ENCODE measurements at places on chromosomes 5 and 9.

DNA sequence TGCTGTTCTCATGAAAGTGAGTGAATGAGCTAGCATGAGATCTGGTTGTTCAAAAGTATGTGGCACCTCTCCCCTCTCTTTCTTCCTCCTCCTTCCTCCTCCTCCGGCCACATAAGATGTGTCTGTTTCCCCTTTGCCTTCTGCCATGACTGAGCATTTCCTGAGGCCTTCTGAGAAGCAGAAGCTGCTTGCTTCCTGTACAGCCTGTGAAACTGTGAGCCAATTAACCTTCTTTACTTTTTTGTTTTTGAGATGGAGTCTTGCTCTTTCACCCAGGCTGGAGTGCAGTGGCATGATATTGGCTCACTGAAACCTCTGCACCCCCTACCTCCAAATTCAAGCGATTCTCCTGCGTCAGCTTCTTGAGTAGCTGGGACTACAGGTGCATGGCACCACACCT lies 6.1 kb downstream of the S100Z start:
- DNase-seq = peak; percentile 8

DNA sequence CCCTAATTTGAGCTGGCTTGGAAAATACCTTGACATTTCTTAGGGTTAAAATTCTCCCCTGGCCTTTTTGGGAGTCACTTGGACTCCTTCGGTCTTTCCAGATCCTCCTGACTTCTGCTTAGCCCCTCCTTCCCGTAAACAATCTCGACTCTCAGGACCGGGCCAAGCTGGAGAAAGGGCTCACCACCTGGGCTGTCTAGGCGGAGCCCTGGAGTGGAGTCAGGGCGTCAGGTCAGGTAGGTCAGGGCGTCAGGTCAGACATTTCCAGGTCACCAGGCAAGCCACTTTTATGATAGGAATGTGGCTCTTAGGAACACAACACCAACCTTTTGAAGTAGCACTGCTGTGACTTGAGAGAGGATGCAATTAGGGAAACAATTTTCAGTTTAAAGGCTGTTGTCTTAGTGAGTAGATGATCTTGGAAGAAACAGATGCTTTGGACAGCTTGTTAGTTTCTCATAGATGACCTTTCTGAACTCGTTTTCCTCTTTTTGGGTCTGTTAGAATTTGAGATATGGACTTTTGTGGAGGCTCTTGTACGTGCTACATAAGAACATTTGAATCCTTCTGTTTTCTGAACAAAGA lies 12.8 kb downstream of the OSTF1 start:
- DNase-seq = no peak

DNA sequence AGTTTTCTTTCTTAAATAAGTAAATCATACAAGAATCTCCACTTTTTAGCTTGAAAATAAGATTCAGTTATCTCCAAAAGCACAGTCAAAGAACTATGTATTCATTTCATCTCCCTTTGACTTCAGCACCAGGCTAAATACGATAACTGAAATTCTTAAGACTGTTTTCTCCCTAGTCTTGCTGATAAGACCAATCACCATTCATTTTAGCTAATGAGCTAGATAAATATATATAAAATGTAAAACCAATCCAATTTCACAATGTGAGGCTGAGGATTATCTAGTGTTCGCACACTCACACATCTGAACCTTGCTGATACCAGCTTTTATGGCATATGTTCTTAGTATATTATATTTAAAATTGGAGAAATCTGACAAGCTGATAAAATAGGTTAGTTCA lies 17.3 kb upstream of the ZNF622 start:
- DNase-seq = no peak

DNA sequence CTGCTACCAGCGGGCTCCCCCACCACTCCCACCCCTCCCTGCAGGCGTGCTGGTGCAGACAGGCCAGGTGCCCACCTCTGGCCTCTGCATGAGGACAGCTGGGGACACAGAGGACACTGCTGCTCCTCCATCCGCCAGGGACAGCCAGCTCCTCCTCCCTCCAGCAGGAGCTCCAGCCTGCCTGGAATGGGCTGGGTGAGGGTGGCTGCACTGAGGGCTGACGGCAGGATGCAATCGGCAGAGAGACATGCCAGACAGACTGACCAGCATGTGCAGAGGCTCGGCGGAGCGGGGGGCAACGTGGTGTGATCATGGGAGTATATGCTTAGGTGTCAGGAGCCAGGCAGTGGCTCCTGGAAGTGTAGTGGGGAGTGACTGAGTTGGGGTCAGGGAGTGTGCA lies 68.4 kb downstream of the RASGEF1C start:
- no peak for DNase-seq

- no peak for DNase-seq
These were observed 46.7 kb upstream of the MACIR start for GRCh38 chr5:103211576-103212561.

- no peak for DNase-seq
These were observed 2.4 kb downstream of the TMOD1 start for GRCh38 chr9:97503862-97504210.

DNA sequence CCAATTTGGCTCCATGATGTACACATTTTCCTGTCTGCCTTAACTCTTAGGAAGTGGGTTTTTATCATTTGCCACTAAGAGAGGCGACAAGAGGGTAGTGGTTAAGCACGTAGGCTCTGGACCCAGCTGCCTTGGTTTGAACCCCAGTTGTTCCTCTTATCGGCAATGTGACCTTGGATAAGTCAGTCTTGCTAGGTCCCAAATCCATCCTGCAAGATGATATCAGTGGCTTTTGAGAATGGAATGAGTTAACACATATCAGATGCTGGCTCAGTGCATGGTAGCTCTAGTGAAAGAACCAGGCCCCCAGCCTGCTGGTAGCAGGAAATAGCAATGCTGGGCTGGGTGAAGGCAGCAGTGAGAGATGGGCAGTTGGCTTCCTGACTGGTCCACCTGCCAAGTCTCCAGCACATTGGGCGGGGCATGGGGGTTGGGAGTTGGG lies 72.5 kb downstream of the STK10 start:
- DNase-seq = no peak

DNA sequence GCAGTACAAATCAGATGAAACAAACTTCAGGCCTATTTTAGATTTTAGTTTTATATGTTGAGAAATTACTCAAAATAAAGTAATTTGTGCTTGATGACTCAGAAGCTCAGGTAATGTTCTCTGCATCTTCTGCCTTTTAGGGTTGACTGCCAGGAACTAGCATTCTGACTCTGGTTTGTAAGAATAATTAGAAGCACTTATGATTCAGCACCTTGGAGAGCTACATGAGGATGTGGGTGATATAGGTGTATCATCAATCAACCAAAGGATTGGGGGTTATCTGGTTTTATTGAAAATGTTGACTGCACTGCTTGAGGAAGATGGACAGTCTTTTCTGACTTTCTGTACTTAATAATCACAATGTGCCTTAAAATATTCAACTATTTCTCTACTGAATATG lies 118.7 kb upstream of the SGCD start:
- DNase-seq = no peak

Data from stimulated activated CD4-positive, alpha-beta T cell treated with anti-CD3 and anti-CD28 coated beads, TNF-alpha, amount 100 ng/mL, for 24 hours (primary cell).